ENCODE measurements at places on chromosomes 1 and 21.

- DNase-seq, result no peak
Observed at GRCh38 chr1:158026651-158027050, 33.2 kb downstream of the KIRREL1 start.

- no peak for DNase-seq
Observed at GRCh38 chr1:67029472-67029871, 24.5 kb downstream of the SLC35D1 start.

DNA sequence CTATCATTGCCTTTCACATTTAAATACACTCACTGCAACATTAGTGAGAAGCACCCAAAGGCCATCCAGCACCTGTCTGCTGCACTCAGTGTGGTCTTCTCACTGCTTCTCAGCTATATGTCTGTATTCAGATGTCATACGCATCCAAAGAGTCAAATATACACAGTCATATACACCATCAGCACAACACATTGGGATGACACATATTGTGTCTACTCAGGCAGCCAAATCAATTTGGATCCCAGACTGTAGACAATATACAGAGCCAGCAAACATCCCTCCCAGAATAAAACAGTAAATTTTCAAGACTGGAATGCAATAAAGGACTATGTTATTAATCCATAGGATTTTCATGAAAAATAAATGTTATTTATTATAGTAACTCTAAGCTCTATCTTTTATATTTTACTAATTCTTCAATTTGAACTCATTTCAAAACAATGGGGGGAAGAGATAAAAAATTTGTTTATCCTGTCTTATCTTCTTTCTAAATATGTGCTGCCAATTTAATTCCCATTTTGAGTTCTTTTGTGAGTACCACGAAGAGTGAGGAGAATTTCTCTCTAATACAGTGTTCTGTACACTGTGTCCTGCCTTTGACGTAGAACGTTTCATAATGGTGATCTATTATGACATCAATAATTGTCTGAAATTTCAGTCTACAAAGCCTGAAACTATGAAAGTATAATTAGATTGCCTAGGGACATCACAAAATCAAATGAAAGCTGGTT, 602.2 kb upstream of the CXADR start:
- peak; percentile 5 for DNase-seq

DNA sequence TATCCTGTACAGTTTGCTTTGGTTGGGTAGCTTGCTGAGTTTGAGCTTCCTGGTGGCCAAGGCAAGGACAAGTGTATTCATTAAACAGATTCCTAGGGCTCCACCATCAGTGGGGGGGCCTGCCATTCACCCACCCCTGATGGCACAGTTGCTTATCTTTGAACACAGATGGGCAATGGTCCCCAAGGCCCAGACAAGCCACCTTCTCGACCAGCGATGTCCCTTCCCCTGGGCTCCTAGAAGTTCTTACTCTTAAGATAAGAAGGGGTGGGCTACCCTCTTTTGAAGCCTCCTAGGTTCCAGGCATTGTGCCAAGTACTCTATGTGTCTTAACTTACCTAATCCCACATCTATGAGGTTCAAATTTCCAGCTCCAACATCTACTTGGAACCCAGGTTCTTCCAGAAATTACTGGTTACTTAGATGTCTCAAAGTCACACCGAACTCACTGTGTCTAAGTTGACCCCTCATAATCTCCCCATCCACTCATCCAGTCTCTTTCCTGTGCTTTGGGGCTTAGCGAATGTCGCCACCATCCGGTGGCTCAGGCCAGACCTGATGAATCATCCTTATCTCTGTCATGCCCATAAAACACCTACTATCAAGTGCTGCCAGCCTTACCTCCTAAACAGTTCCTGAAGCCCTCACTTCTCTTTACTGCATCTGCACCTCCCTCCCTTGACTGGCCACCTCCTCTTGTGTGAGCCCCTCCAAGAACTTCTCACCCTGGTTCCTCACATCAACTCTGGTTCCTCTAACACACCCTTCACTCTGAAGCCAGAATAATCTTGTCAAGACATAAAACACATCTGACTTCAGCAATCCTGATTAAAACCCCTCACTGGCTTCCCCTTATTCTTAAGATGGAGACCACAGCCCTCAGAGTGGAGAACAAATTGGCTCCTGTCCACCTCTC, 50.1 kb downstream of the KLHDC7A start:
- no peak for DNase-seq

- no peak for DNase-seq
Observed at GRCh38 chr1:100543640-100544039, 5.7 kb downstream of the GPR88 start.

GRCh38 chr21:25790122-25790877, 55.5 kb downstream of the GABPA start:
- DNase-seq, result peak; percentile 38

DNA sequence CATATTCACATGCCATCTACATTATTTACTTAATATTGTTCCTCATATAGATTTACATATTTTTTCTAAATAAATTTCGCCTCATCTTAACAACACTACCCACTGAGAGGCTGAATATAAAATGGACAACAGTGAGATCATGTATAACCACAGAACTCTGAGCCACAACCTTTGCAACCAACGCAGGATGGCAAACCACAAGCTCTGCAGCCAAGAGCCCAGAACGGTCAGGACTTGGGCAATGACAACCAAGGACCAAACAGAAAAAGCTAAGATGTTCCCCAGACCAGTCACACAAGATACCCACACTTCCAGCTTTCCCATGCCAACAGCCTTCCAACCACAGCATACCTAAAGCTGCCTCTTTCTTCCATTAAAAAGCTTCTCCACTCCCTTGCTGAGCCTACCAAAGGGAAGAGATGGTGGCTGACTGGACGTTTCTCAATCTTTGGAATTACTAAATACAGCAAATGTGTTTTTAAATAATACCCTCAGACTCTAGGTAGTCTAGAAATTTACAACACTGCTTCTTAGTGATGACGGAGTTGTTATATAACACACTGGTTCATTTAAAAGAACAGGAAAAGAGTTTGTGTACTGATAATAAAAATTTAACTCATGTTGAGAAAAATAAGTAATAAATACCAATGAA, 117.9 kb downstream of the AKT3 start:
- no peak for DNase-seq

DNA sequence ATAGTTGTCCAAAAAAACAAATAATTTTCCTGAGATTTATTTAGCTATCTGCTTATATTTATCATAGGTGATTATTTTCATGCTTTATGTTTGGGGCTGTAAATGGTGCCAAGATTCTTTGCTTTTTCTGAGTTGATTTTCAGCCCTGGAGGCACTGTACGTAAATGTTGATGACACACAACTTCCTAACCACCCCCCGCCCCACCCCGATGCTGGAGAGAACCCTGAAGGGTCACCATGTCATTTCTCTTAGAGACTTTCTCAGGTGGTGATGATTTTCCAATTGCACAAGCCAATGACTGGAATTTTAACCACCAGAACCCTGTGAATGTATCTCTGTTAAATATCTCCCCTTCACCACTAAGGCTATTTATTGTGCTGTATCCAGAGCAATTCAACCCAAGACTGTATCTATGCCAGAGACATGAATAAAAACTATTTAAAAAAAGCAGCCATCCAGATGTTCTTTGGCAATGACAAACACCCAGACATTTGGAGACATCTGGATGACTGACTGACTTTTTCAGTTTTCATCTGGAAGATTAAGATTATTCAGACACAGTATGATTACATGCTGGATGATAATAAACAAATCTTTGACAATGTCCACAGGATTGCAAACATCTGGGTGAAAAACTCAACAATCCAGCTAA, 346.0 kb downstream of the LMX1A start:
- DNase-seq, result no peak

DNA sequence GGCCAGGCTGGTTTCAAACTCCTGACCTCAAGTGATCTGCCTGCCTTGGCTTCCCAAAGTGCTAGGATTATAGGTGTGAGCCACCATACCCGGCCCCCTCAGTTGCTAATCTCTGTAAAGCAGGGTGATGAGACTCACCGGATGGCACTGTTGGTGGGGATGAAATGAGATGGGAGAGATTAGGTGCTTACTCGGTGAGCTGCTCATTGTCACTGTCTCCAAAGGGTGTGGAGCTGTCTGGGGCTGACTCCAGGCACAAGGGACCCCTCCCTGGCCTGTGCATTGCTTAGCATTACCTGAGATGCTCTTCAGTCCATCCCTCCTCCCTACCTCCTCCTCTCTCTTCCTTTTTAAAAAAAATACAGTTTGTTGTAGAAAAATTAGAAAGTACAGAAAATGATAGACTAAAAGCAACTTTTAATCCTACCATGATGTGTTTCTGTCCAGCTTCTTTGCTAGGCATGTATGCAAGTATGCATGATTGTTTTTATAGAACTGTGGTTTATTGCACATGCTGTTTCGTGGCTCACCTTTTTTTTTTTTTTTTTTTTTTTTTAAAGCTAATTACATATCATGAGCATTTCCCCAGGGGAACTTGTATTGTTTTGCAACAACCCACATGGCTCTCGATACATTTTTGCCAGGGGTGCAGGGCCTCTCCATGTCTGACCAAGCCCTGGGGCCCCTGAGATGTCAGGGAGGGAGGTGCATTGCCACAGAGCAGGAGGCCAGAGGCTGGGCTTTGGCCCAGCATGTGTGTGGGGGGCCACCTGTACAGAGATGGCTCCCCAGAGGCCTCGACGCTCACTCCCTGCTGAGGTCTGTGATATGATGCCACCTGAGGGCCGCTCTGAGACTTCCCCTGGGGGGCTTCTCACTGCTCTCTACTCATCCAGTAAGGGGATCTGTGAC, 55.4 kb downstream of the ARHGEF10L start:
- peak; percentile 48 for DNase-seq

DNA sequence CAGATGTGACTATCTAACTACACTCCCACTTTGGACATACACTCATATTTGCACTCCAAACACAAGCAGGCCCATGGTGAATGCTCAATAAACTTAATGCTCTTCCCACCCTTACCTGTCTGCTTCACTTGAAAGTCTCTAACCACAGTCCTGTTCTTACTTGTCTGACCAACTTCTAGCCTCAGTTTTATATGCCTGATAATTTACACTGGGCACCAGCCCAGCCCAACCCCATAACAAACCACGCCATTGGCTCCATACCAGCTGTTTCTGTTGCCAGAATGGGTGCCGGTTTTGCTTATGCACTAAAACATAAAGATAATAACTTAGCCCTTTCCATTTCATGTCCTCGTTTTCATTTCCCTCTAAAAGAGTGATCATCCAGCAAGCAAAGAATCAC, 395.4 kb downstream of the NTNG1 start:
- DNase-seq, result no peak

DNA sequence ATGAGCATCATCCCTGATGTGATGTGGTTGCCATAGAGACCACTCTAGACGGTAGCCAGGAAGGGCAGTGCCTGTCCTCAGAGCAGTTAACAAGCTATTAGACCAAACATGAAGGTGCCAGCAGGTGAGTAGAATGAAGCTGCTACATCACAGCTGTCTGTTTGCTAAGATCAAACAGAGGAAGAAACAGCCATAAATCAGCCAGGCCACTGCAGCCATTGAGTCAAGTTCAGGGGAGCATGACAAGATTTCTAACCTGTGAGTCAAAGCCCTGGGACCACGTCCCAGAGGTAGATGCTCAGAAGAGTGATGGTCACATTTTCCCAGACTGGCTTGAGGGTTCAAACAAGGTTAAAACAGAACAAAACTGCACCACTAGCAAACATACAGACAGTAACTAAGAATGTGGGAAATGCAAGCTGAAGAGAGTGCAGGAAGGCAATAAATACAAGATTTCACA, 450.6 kb upstream of the DAB1 start:
- DNase-seq, result peak; percentile 25

DNA sequence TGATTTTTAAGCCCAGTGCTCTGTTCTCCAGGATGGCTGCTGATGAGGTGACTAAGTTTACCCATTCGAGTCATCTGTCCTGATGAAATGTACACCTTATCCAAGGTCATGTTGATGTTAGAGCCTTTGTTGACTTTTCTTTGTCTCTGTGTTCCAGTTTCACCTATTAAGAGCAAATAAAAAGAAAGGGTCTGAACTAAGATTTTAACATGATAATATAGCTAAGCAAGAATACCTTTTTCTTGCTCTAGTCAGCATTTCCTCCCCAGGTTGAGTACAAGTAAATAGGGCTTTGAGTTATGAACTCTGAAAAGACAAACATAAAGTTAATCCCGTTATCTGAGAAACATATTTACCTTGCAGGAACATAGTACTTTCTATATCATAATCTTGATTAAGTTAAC, 52.1 kb upstream of the GPR88 start:
- DNase-seq, result no peak

DNA sequence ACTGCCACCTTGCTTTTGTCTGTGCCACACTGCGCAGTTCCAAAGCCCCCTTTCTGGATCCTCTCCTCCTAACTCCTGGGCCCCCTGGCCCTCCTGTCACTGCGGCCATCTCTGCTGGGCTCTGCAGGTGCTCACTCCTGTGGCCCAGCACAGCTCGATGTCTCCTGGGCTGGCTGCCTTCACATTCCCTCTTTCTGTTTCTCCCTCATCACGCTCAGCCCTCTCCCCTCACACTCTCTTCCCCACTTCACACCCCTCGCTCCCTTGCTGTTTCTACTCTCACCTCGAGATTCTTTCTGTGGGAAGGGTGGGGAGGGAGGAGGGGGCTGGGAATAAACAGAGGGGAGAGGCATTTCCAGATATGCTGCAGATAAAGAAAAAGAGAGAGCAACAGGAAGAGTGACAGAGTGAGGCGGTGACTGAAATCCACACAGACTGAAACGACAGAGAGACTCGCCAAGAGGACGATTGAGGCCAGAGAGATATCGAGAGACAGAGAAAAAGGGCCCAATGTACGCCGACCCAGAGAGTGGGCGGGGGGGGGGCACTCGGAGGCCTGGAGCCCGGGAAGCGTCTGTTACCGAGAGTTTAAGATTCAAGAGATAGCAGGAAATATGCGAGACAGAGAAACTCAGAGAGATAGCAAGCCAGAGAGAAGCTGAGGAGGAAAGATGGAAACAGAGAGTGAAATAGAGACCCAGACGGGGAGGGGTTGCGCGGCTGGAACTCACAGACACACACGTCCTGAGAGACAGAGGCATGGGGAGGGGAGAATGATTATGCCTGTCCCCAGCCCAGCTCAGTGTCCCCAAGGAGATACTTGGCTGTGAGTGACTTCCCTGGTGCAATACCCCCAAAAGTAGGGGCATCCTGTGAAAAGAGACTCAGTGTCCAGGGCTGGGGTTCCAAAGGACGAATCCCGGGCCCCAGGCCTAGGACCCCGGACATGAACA, 666 bp downstream of the CSF3R start:
- DNase-seq, result no peak

All from fibroblast of mammary gland (primary cell).